Endothelial cell of umbilical vein (primary cell): ENCODE measurements at places on chromosomes 7 and 10. TPM values are rescaled to one million over a fixed set of nuclear protein-coding genes. Genes with fewer than 3 reads are reported as not detected.

TUBAL3 gene
- polyA plus RNA-seq = not detected in 2 replicates

- DNase-seq = no peak
Measured at GRCh38 chr7:138212314-138212713, 136.1 kb downstream of the AKR1D1 start.

DNA sequence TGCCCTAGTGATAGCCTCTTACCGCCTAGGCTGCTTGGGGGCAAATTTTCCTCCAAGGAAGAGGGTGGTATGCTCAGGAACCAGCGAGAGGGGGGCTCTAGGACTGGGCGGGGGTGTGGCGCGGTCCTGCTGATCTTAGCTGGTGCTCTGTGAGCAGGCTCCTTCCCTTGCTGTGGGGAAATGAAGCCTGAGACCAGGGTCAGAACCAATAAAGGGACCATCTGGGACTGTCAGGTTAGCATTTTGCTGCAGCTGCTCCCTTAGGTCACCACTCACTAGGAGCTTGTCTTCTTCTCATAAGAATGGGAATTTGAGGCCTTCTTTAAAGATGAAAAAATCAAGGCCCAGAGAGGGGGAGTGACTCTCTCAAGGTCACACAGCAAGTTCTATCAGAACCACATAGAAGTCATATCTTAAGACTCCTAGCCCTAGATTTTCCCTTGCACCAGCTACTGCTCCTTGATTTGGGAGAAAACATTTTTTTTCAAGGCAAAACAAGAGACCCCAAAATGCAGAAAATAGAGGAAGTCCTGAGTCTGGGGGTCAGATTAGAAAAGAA is 2.0 kb upstream of the NEUROG3 start:
- DNase-seq = no peak

- no peak for DNase-seq
Measured at GRCh38 chr10:33937036-33937730, 602.7 kb upstream of the NRP1 start.

- peak; percentile 73 for DNase-seq
Measured at GRCh38 chr10:62437696-62438095, 63.5 kb downstream of the ZNF365 start.

GRCh38 chr7:87216701-87217508 is 2.6 kb downstream of the TMEM243 start:
- DNase-seq = peak; percentile 15

DNA sequence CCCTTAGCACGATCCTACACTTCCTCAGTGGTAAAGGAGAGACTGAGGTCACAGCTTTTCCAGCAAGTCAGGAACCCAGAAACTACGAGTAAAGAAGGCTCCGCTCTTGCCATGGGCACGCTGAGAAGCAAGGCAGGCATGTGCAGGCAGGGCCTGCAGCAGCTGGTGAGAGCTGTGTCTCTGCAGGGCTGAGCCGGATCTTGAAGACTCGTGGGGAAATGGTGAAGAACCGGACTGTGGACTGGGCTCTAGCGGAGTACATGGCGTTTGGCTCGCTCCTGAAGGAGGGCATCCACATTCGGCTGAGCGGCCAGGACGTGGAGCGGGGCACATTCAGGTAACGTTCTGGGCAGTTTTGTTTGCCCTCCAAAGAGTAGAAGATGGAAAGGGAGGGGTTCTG is 51.9 kb upstream of the ZMIZ2 start:
- DNase-seq = no peak

GRCh38 chr7:32257621-32258020 is 187.4 kb upstream of the PDE1C start:
- no peak for DNase-seq

- no peak for DNase-seq
Measured at GRCh38 chr10:30974773-30975415, 56.8 kb downstream of the ZNF438 start.

- no peak for DNase-seq
Measured at GRCh38 chr10:88792661-88793060, 9.9 kb upstream of the LIPM start.

DNA sequence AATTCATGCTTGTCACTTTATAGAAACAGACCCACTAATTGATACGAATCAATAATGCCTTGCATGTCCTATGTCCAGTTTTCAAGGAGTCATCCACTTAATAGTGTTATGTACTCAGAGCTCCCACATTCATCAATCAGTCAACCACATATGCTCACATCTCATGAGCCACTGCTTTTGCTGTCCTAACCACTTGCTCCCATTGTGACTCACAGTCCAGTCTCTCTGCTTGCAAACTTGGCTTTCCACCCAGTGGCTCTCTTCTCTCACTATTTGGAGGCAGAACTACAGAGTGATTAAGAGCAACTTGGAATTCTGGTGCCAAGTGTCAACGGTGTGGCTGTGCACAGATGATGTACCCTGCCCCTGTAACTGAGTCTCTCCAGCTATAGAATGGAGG is 166.0 kb downstream of the SNX13 start:
- no peak for DNase-seq
